ENCODE measurements at places on chromosomes 12 and 14.

- DNase-seq, result no peak
Measured at GRCh38 chr12:13442457-13442856, 245.9 kb downstream of the EMP1 start.

DNA sequence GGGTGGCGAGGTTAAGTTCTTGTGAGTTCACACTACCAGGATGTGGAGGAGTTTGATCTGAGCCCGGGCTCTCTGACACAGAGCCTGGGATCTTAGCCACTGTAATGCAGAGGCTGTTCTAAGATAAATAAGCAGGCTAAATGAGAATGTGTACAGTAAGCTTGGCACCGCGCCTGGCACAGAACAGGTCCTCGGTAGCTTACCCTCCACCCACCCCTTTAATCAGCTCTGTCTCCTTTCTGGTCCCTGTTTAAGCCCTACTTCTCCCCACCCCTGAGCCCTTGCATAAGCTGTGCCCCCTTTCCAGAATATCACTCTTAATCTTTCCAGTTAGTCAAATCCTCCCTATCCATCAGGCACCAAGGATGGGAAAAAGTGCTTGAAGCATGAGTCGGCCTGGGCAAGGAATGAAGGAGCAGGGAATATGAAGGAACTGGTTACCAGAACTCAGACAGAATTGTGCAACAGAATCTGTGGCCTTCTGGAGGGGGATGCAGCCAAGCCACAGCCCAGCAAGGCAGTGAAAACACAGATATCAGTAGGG is 32.8 kb upstream of the CMKLR1 start:
- DNase-seq, result no peak

GRCh38 chr12:58915634-58916033 is 4.7 kb downstream of the LRIG3 start:
- DNase-seq, result no peak

- no peak for DNase-seq
Measured at GRCh38 chr12:92065018-92065499, 80.6 kb downstream of the BTG1 start.

DNA sequence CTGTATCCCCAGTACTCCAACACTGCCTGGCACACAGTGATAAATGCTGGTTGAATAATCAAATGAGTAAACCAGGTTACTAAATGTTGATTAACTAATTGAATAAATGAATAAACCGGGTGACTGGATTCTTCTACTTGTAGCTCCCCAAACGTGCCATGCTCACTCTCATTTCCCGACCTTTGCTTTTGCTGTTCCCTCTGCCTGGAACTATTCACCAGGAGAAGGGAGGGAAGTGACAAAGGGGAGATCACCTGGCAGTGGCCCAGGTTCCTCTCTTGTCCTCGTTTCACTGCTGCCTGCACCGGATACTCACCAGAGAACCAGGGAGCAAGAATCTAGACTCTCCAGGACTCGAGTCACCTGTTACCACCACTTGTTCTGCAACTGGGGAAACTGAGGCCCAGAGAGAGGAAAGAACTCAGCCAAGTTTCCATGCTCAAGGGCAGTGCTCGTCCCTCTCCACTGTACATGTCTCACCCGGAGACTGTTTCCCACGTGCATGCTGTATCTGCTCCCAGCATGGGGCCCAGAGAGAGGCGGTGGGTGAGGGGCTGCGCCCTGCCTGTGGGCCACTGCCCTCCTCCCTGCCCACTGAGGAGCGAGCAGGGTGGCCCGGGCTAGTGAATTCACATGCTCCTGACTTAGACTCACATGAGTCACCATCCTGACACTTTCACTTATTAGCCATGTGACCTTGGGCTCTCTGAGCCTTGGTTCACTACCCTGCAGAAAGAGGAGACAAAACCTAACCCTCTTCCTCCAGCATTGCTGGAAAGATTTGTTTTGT is 17.7 kb upstream of the POP5 start:
- DNase-seq, result no peak

DNA sequence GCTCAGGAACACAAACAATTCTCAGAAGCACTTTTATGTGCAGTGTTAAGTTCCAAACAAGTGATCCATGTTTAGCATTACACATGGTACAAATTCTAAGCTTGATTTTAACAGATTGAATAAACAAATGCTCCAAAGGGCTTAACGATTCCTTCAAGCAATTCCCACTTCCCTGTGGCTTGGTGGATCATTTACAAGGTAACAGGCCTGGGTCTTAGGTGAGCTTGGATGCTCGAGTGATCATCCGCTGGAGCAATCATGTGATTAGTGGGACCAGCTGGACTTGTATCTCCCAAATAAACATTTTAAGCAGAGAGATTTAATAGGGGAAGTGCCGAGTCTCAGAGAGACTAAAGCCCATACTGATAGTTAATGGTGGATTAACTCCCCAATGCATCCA is 70.7 kb downstream of the CALM1 start:
- no peak for DNase-seq

DNA sequence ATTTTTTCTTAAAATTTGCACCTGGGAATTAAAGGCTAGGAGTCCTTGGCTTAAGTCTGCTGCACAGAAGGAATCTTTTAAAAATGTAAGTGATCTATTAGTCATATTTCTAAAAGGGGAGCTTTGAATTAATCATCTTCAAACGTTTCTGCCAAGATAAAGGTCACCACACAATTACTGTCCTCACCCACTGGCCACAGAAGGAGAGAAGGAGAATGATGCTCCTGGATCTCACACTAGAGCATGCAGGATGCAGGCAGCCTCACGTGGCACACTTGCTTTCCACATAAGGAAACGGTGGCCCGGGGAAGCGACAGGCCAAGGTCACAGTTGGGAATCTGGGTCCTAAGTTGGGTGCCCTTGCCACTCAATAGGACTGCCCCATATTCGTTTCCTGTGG is 16.9 kb downstream of the PLEKHG7 start:
- no peak for DNase-seq

GRCh38 chr12:113361574-113362370 is 3.4 kb downstream of the PLBD2 start:
- DNase-seq, result no peak

DNA sequence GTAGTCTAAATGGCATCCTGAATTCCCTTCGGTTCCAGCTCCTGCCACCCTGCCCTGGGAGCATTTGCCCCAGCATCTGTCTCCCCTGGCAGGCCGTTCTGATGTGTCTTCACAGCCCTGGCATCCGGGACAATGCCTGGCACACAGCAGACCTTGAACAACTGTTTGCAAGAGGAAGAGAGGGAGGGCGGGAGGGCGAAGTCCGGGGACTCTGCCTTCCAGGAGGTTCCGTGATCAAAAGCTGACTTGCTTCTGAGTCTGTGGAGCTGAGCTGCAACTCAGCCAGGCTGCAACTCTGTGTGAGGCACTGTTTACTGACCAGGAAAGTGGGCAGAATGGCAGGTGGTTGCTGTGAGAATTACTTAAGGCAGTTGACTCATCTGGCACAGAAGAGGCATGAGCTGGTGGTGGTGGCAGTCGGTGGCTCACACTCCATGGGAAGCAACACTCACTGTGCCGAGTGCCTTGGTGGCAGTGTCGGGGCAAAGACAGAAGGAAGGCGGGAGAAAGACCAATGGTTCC is 61.1 kb upstream of the DLK1 start:
- DNase-seq, result no peak

DNA sequence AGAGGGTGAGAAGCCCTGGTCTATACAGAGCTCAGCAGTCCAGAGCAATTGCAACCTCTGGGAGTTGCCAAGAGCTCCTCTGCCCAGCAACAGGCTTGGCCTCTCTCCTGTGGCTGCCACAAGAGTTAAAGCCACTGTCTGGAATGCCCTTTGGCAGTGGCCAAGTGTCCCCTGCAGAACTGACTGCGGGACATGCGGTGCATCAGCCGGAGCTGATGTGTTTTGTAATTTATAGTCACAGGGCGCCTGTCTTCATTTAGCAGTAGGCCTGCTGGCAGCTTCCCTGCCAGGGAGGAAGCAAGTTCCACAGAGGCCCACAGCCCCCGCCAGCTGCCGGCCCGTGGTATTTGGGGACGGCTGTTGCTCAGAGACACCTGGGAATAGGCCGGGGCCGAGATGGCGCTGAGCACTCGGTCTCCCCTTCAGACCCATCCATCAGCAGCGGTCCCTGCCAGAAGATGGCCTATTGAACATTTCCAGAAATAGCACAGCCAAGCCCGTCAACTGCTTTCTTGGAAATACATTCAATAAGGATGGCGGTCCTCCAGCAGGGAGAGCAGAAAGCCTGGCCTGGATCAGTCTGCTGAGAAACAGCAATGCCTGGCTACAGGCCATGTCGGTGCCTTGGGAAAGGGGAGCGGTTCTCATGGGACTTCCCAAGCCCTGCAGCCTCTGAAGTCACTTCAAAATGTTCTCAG is 217.4 kb downstream of the CRADD start:
- DNase-seq, result no peak

GRCh38 chr14:99062772-99063418 is 209.1 kb downstream of the BCL11B start:
- DNase-seq, result no peak

DNA sequence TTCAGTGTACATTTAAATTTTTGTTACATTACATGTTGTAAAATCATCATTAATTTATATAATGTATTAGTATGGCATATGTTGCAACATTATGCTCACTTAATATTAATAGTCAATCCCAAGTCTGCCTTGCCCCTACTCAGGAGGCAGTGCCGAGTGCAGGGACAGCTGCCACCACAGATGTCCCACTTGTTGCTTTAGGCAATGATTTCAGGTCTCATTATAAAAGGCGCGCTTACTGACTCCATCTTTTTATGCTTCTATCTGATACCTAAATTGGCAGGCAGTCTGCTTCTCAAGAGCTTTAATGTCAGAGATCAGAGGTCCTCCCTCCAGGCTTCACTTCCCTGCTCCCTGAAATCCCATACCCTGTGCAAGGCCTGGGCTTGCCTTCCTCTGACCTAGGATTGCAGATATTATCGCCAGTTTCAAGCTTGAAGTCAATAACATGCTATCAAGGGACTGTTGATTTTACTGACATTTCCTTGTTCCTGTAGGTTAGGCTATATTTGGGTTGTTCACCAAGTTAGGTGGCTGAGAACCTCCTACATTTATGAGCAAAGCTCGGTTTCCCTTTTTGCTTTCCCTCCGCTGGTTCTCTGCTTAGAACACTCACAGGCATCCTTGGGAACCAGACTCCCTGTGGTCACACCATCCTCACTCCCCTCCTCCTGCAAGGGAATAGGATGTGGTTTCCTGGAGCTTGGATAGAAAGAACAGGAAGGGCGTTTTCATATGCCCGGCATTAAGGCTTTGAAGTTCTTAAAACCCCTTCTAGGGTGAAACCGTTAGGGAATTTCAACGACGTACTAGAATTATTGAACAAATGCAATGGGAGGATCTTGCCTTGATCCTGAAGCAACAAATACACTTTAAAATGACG is 208.4 kb upstream of the FKBP4 start:
- DNase-seq, result no peak

DNA sequence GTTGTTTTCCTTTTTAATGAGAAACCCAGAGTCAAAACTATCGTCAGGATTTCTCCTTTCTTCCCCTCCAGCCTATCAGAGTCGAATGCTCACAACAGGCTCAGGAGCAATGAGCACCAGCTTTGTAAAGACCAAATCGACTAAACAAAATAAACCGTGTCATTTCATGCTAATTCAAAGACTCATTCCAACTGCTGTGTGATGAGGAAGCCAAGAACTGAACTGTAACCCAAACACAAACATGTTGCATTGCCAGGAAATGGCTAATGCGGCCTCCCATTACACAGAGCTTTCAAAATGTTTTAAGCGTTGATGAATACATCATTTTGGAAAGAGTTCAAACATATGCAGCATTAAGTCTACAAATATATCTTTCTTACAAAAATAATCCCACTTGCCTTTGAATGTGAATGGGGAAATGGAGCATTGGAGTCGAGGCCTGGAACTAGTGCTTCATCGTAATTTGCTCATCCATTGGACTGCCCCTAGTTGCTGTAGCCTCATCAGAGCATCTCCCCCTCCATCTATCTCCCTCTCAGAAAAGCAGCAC is 349.5 kb downstream of the GXYLT1 start:
- no peak for DNase-seq

Data from glomerular endothelial cell (primary cell).